ENCODE measurements at places on chromosomes 5 and 9.

DNA sequence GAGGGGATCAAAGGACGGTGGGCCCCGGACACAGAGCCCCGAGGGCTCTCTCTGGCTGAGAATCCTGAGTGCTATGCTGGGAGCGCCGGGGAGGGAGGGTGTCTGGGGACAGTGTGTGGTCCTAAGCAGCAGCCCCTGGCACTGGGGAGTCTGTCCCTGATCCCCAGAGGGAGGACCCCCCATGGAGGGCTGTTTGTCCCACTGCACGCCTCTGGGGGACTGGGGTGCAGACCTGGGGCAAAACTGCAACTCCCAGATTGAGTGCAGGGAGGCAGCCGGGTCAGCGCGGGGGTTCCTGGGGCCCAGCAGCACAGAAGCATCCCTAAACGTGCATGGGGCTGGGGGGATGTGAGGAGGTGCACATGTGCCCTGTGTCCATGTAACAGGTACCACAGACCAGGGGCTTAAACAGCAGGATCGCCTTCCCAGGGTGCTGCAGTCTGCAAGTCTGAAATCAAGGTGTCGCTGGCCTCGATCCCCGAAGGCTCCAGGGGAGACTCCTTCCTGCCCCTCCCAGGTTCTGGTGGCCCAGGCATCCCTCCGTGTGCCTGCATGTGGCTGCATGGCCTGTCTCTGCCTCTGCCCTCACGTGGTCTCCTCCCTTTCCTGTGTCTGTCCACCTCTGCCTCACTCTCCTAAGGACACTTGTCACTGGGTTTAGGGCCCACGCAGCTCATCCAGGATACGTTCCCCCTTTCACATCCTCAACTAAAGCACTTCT is 35.9 kb upstream of the IRX4 start:
- no peak for DNase-seq

DNA sequence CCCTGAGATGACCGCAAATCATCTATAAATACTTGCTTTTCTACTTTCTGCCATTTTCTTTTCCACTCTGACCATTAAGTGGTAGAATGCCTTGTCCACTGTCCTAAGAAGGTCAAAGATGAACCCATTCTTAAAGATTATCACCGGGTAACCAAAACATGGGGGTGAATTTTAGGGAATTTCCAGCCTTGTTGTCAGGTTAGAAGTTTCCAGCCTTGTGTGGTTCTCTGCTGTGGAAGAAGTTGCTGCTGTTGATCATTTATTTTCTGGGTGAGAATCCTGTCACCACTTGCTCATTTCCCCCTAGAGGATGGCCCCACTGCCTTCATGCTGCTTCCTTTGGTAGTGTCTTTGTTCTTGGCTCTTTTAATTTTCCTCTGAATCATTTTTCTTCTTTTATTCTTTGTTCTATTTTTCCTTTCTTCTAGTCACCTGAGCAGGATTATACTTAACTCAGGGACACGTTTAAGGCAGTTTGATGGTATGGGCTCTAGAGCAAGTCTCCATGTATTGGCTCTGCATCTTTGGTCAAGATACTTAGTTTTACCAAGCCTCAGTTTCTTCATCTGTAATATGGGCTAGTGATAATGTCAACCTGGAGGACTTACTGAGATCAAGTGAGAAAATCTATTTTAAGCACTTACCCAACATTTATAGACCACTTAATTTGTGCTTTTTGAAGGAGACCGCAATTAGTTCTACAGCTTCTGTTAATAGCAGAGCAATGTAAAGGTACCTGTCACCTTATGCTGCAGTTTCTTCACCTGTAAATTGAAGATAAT is 266.2 kb downstream of the ARHGAP26 start:
- no peak for DNase-seq

DNA sequence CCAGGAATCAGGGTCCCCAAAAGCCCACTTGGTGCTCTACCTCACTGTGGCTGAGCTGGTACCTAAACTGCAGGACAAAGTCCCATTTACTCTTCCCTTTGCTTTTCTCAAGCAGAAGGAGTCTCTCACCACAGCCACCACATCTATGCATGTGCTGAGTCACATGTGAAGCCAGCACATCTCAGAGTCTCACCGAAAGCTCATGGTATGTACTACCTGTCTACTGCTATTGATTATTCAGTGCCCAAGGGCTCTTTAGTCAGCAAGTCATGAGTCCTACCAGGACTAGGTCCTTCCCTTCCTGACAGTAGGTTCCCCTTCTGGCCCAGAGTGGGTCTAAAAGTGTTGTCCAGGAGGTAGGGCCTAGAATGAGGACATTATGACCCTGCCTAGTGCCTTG is 130.7 kb upstream of the NTRK2 start:
- DNase-seq = no peak

DNA sequence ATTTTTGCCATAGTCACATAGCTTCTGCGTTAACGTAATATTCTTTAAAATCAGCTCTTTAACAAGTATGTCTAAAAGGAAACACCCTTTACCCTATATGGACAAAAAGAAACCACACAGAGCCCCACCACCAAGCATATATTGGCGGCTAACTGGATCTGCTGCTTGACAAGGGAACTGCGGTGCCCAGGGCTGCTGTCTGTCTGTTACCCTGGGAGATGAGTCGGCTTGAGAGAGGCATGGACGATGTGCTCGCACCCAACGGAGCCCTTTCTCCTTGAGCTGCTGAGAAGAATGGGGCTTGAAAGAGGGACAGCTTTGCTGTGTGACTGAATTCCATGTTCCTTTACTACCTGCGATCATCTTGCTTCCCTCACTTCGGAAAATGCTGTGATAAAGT is 158.6 kb upstream of the SHB start:
- DNase-seq = peak; percentile 12

DNA sequence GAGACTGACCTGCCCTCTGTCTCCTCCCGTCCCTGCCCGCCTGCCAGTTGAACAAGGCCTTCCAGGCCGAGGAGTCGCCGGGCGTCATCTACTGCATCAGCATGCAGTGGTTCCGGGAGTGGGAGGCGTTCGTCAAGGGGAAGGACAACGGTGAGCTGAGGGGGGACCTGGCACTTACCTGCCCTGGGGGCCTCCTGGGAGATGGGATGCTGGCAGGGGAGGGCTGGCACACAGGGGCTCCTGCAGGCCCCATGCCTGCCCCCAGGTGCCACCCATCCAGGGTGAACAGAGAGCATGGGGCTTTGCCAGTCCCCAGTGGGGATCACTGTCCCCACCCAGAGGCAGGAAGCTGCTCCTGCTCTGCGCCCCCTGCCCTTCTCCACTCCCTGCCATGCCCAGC is 43.0 kb downstream of the USP20 start:
- DNase-seq = no peak

DNA sequence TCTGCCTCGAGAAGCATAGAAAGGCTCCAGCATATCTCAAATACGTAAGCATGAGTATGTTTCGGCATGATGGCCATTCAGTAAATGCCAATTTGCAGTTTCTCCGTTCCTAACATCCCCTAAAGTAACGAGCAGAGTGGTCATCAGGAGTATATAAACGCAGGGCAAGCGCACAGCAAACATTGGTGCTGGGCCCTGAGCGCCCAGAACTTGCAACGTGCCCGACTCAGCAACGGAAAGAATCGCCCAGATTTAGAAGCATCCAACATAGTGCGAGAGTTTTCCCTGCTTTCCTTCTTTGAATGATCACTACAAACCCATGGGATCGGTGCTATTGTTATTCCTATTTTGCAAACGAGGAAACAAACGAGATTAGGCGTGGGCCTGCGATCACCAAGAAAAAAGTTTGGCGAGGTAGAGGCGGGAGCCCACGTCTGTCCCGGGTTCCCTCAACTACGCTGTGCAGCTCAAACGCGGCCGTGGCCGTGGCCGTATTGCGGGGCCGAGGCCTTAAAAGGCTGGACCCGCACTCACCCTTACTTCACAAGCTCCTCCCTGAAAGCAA is 505 bp downstream of the RPS14 start:
- DNase-seq = no peak

DNA sequence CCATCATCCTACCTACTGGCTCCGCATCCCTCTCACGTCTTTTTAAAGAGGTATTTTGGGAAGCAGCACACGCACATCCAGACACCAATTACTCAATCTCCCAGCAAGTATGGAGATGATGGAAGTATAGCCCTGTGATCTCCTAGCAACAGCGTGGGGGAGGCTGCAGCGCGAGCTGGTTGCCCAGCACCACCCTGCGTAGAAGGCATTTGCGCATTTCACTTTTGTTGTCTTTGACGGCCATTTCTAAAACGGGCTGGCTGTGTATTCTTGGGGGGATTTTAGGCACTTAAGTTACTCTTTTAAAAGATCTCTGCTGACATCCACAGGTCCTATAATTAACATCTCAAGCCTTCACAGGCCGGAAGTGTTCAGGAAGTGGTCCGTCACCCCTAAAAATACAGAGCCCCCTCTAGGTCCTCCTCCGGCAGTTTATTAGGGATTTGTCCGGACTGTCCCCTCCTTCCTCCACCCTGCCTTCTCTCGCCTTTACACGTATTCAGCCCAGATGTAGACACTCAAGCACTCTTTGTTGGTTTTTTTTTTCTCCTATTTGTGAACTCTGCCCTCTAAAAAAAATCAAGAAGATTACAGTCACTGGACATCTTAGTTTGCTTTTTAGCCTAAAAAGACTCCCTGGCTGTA is 371.4 kb downstream of the NTRK2 start:
- no peak for DNase-seq
